ENCODE measurements at places on chromosomes 1 and 21.

GRCh38 chr1:227125929-227126545 lies 185.9 kb downstream of the COQ8A start:
- no peak for DNase-seq

DNA sequence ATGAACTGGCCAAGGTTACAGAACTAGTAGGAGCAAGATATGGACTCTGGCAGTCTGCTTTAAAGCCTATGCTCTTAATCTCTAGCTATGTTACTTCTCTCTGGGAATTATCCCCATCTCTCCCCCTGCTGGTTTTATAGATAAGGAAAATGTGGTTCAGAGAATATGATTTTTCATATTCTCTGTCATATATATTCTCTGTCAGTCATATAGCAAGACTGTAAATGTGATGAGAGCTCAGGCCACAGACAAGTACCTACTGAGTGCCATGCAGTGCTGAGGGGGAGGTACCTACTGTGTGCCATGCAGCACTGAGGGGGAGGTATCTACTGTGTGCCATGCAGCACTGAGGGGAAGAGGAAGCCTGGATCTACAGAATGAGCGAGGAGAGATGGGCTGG lies 220.3 kb upstream of the FGGY start:
- no peak for DNase-seq

GRCh38 chr1:59361766-59362165 lies 64.9 kb downstream of the FGGY start:
- no peak for DNase-seq

- no peak for DNase-seq
These were observed 1.2 kb downstream of the FGGY start for GRCh38 chr1:59298026-59298583.

DNA sequence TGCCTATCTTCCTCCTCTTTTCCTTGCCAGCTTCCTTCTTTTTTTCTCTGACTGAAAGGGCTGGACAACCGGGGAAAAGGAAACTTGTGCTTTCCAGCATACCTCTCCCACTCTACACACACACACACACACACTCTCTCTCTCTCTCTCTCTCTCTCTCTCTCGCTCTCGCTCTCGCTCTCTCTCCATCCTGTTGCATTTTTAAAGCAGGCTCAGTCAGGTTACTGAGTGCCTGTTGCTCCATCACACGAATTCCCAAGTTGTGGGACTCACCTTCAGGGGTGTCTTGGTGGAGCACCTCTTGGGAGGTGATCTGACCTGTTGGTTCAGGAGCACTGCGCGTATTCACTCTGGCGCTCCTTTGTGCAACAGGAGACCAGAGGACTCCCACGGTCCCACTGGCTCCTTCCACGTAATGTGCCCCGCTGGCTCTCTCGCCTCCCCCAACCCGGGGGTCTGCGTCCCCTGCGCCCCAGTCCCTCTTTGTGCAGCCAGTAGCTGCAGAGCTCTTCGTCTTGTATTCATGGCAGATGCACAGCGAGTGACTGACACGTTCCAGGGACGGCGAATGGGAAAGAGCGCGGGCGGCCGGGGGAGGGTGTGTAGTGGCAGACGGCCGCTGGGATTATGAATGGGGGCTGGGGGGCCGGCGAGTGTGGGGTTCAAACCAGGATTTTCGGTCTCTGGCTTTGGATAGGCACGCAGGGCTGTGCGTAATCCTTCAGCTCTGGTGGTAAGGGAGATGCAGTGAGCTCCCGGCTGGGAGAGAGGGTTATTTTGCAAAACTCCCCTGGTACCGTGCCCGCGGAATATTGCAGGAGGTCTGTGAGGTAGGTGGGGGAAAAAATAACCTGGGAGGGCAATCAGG lies 660 bp upstream of the PDE4B start:
- DNase-seq, result no peak
